ENCODE measurements at places on chromosomes 3 and 15.

- DNase-seq: no peak
Measured at GRCh38 chr3:10706156-10706739, 109.8 kb upstream of the SLC6A11 start.

DNA sequence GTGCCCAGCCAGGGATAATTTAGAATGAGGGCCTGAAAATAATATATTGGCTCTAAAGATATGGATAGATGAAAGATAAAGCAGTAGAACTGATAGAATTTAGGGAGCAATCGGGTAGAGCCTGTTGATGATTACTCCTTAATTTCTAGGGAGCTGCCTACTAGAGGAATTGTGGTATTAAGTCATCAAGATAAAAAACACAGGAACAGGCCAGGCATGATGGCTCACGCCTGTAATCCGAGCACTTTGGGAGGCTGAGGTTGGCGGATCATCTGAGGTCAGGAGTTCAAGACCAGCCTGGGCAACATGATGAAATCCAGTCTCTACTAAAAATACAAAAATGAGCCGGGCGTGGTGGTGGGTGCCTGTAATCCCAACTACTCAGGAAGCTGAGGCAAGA is 130.4 kb downstream of the PCCB start:
- DNase-seq: no peak

DNA sequence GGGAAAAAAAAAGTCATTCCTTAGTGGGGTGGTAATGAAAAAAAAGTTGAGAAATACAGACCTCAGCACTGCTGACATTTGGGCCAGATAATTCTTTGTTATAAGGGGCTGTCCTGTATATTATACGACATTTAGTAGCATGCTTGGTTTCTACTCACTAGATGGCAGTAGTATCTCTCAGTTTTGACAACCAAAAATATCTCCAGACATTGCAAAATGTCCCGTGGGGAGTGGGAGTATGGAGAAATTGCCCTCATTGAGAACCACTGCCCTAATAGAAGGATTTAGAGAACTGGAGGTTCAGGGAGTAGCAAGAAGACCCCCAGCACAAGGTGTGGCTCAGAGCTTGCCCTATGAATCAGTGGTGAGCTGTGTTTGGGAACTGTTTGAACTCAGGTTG is 28.6 kb upstream of the TEX264 start:
- DNase-seq: no peak

DNA sequence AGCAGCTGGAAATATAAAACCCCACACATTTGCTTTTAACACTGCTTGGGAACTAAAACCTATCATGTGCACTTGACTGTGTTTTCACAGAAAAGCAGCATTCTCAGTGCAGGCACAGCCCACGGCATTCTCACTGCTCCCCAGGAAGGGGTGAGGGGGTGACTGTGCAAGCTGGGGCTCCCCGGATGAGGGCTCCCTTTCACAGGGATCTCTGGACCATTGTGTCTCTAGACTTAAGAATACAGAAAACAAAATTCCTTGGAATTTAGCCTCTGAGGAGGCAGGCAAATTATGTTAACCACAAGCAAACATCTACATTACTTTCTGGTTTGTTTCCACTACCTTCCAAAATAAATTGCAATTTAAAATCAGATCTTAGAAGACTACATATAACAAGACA is 100.3 kb downstream of the FSIP1 start:
- DNase-seq: no peak

DNA sequence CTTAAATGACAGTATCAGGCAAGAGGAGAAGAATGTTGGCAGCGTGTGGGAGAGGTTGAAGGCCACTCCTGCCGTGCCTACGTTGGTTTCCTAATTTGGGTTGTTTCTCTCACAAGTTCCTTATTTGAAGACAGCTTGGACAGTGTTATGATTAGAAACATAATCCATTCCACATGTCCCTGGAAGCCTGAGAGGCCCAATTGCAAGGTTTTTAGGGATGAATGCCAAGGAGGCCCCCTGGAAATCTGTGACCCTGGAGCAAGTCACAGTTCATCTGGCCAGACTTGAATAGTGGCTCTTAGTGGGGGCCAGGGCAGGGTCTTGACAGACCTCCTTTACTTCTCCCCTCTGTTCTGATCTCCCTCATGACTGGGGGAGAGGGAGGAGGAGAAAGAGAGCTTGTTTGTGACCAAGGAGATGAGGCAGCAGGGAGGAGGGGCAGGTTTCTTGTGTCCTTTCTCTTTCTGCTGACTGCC is 584.4 kb upstream of the TBL1XR1 start:
- peak; percentile 46 for DNase-seq

Measured in amniotic stem cell (primary cell).